ENCODE measurements at places on chromosomes 1 and 21.

- no peak for DNase-seq
Measured at GRCh38 chr1:104906141-104906540, 1156.4 kb downstream of the AMY1C start.

DNA sequence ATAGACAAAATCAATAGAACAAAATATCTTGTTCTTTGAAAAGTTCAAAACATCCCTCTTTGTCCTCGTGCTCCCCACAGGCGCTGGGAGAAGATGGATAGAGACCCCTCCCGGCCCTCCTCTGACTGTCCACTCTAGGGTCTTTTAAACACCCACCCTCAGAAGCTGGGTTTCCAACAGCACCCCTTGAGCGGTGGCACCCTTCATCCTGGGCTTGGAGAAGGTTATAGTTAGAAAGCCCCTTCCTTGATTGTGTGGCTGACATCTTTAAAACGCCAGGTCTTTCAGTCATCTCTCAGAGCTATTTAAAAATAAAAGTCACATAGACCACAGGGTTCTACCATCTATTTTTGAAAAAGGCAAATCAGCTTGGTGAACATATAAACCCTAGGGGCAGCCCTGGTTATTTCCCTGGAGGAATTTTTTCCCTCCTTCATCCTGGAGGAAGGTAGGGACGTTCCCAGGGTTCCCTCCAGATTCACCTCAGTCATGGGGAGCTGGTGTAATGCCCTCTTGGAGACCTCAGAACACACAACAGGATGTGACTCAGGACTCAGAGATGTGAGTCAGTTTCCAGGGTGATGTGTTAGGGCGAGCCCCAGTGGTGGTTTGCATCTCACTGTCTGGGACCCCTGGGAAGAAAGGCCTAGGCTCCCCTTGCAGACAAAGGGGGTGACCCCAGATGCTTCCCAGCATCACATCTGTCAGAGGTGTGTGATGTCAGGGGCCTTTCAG lies 138.5 kb downstream of the CLIC6 start:
- DNase-seq, result no peak

DNA sequence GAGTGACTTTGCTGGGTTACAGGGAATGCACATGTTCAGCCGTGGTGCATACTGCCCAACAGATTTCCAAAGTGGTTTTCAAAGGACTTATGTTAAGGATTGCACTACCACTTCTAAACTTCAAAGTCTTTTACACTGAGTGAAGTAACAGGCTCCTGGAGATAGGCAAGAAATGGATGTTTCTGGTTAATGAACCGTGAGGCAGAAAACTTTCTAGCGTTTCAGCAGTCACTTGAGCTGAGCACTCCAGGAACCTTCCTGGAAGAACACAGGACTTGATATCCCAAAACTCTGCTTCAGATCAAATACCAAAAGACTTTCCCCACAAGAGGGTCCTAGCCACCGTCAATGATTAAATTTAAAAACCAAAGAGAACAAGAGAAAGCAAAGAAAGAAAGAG lies 74.3 kb upstream of the ATP1A1 start:
- no peak for DNase-seq

- no peak for DNase-seq
Measured at GRCh38 chr1:5720936-5721335, 271.3 kb downstream of the NPHP4 start.

- DNase-seq, result no peak
Measured at GRCh38 chr1:22133931-22134324, 9.0 kb downstream of the WNT4 start.

- no peak for DNase-seq
Measured at GRCh38 chr21:42102076-42102475, 31.0 kb downstream of the UMODL1 start.

- DNase-seq, result no peak
Measured at GRCh38 chr1:39507230-39507928, 15.9 kb downstream of the BMP8A start.

Data from progenitor cell of endocrine pancreas (in vitro differentiated cells).